ENCODE measurements at places on chromosomes 5 and 9. TPM values are rescaled to one million over a fixed set of nuclear protein-coding genes. Genes with fewer than 3 reads are reported as not detected.
A peak's percentile ranks its signal among the peaks of the same experiment; 100 is the strongest.

DNA sequence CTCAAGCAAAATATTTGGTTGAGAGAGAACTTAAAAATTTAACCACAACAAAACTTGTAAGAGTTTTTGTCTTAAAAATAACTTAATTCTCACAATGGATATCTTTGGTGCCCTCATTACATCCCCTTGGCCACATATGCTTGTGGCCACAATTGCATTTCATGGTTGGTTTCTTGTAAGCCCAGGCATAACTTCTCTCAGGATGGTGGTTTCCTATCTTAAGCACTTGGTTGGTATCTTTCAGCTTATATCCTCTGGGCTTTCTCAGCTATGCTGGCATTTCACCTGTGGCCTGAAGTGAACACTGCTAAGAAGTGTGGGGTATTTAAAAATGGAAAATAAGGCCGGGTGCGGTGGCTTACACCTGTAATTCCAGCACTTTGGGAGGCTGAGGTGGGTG is 212.4 kb upstream of the MEF2C start:
- no peak for DNase-seq

LCN9 gene
- polyA plus RNA-seq = not detected

DNA sequence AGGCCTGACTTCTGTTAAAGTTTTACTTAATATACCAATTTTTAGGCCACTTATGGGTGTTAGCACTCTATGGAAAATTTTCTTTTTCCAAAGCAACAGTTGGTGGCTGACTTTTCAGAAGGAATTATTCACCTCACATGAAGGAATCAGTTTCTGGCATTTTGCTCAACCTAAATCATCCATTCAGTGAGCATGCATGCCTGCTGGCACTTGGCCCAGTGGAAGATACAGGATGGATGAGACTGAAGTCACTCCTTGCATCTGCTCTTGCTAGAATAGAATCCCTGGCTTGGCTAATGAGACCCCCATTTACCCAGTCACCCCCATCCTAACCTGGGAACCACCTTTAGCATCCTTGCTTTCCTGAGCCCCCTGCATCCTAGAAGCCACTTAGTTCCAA is 131.7 kb downstream of the WDR41 start:
- no peak for DNase-seq

DNA sequence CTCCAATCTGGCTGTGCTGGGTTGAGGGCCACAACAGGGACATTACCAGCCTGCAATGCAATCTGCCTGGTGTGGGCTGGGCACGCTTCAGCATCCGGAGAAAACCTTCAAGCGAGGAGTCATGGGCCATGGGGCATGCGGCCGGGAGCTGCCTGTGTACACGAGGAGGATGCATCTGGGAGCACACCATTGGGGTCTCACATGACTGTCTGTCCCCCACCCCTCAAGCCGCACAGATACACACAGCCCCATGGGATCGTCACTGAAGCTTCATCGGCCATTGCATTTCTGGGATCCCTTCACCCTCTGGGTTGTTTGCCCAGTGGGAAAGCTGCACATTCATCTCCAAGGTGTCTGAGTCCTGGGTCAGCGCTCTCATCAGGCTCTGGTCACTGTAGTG is 9.9 kb downstream of the LCN1 start:
- DNase-seq = no peak

DNA sequence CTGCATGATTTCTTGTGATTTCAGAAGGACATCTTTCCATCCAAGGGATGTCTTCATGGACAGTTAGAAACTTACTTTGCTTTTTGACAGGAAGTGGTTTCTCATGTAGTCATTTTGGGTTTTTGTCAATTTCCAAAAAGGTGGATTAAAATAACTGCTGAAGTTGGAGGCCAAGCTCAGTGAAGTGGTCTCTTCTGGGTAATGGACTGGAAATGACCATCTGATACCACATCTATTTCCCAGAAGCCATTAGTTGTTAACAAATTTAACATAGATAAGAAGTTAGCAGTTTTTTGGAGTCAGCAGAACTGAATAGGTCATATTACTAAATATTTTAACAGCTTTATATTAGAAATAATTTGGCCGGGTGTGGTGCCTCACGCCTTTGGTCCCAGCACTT is 86.2 kb upstream of the MYO10 start:
- no peak for DNase-seq

DNA sequence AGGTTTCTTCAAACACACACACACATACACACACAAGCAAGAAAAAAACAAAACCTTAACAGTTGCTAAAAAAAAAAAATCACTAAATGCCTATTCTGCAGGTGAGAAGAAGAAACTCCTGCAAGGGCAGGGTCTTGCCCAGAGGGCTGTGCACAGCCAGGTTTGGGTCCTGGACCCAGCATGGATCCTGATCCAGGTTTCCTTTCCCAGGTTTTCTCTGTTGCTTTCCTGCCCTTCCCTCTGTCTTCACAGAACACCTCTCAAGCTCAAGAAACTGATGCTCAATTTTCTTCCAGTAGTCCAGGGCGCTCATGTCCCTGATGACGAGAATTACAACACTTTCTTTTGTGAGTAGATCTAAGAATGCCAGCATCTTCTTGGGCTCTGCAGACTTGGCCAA is 136.6 kb downstream of the PAX5 start:
- DNase-seq = no peak

DNA sequence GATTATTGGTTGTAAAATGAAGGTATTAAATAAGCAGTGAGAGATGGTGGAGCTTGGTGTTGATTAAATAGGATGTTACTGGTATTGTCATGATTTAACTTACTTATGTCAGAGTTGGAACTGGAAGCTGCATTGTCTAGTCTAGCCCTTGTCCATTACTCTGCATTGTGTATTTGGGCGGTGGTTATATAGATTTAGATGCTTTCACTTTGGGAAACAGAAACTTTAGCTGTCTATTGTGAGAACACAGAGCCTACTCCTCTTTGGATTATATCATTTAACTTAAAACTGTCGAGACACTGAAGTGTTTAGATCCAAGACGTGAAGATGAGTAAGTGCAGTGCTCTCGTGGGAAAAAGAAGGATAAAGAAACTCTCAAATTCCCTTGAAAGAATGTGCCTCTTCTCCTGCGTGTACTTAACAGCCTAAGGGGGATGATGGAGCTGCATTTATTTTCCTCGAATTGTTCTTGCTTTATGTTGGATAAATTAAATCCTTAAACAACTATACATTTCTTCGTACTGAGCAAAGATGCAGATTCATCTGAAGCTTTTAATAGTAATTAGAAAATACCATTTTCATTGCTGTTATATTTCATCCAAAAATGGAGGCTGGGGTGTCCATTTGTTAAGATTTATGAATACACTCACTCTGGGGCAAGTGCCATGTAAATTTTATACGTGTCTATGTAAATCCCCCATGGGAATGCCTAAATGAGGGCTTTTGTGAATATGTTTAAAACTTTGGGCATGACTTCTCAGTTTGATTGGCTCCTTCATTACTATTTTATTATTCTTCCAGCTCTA is 21.6 kb downstream of the FBXL7 start:
- no peak for DNase-seq

DNA sequence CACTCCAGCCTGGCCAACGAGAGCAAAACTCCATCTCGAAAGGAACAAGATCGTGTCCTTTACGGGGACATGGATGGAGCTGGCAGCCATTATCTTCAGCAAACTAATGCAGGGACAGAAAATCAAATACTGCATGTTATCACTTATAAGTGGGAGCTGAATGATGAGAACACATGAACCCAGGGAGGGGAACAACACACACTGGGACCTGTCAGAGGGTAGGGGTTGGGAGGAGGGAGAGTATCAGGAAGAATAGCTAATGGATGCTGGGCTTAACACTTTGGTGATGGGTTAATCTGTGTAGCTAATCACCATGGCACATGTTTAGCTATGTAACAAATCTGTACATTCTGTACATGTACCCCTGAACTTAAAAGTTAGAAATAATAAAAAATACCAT is 40.9 kb downstream of the NMUR2 start:
- no peak for DNase-seq

GRCh38 chr9:976258-976942 is at the start of gene DMRT3:
Gene DMRT3, plus strand, starts transcription at chr9:976655. Its CDS starts 347 bp downstream, at chr9:977002.
- DNase-seq = peak; percentile 34

GRCh38 chr9:135647884-135648283 is 8.5 kb upstream of the GLT6D1 start:
- no peak for DNase-seq

SOWAHA gene
- 0.30 TPM for polyA plus RNA-seq

DNA sequence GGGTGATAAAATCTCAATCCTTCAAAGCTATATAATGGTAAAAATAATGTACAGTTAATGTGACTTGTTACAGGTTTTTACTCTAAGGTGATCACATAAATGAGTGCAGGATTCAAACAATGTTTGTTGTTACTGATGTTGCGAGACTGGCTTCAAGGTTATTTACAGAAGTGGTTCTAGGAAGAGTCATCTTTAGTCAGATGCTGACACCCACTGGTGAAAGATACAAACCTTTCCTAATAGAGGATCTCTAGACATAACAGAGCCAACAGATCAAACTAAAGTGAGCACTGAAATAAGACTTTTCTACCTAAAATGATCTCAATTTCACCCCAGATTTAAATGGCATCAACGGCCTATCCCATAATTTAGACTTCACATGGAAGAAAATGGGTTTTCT is 20.2 kb downstream of the ARSB start:
- peak; percentile 49 for DNase-seq

- no peak for DNase-seq
These were observed 16.0 kb downstream of the ABITRAM start for GRCh38 chr9:108950168-108950567.

- no peak for DNase-seq
These were observed 466.8 kb upstream of the BRINP1 start for GRCh38 chr9:119836036-119836435.

GRCh38 chr9:133823189-133824105 is 85.3 kb upstream of the SARDH start:
- DNase-seq = no peak

DNA sequence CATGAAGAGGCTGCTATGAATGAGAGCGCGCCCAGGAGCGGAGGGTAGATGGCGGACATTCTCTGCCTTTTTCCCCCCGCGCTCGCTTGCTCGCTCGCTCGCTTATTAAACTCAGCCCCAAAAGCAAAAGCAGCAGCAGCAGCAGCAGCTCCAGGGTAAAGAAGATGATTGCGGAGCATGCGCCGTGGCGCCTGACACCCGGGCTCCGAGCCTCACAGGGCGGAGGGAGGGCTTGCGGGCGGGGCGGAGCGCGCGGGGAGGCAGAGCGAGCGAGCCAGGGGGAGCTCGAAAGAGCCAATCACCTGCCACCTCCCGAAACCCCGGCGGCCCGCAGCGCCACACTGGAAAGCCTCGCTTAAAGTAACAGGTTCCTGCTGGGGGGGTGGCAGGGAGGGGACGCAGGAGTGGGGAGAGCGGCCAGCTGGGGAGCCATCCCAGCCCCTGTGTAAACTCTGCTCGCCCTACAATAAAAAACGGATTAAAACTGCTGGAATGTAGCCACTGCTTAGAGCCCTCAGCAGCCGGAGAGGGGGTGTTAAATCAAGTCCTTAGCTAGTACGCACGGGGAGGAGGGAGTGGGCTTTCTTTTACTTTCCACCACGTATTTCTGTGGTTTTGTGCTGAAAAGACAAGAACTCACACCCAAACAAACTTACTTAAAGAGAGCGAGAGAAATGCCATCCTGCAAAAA is at the start of gene MLLT3:
Gene MLLT3 (minus strand): TSS at position 170 of the 691 bp plus-strand sequence.
- DNase-seq = peak; percentile 96

DNA sequence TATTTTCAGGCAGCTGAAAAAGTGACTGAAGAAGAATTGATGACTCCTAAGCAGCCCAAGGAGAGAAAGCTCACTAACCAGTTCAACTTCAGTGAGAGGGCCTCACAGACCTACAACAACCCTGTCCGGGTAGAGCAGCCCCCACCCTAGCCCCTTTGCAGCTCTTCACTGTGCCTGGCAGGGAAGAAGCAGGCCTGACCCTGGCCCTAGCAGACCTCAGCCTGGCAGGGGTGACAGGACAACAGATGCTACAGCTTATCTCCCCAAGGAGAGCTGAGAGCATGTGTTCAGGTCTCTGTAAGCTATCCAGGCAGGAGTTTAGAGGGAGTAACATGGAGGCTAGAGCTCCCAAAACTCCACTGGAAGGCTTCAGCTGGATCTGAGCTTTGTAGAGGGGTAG is 31.8 kb downstream of the DNAI1 start:
- DNase-seq = peak; percentile 34

TEK gene
- 0.03 TPM for polyA plus RNA-seq

PCDHB14 gene
- polyA plus RNA-seq = 10.6 TPM

- no peak for DNase-seq
These were observed 57.5 kb upstream of the FREM1 start for GRCh38 chr9:14967450-14968321.

GRCh38 chr9:130866474-130866965 is 30.1 kb downstream of the QRFP start:
- peak; percentile 79 for DNase-seq

- DNase-seq = no peak
These were observed 267.3 kb downstream of the MAST4 start for GRCh38 chr5:66863243-66864170.

GAS1 gene
- polyA plus RNA-seq = 38.9 TPM

DNA sequence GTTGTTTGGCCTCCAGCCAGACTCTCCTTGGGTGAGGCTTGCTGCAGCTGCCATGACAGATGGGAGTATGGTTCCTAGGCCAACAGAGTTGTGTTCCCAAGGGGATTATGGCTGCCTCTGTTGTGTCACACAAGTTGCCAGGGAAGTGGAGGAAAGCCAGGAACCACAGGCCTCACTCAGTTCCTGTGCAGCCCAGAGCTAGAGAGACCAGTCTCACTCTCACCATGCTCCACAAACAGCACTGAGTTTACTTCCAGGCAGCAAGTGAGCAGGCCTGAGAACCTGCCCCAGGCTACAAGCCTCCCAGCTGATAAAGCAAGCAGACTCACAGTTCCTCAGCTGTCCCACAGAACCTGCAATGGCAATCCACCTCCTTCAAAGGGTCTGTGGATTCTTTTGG is 273.6 kb upstream of the TAS2R1 start:
- no peak for DNase-seq

COL5A1 gene
- 26.4 TPM for polyA plus RNA-seq

DNA sequence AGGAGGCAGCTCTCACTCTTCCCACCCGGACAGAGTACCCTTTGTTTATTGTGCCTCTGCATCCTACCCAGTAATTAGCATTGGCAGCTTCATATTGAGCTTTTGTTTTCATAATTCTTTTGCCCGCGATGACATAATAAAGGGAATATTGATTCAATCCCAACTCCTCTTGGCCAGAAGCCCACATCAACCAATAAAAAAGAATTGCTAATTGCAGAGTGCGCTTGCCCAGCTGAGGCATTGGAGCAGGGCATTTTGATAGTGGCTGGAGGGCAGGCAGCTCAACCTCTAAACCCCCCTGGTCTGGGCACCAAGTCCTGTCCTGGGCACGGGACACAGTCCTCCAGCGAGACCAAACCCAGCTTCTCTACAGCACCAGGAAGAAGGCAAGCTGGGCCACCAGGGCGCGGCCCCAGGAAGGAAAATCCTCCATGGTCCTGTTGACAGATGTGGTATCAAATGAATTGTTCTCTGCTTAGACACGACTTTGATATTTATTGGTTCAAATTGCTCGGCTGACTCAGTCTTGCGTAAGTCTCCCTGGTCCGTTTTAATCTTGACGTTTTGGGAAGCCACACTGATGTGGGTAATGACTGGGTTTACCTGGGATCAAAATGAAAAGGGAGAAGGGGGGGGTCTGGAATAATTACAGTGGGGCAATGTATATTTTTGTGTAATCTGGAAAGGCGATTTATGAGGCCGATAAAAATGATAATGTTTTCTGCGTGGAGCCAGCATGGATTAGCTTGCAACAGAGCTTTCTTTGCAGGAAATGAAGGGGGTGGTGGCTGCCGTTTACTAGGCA is 220.7 kb upstream of the MSX2 start:
- no peak for DNase-seq

- DNase-seq = no peak
These were observed 15.9 kb downstream of the SRD5A1 start for GRCh38 chr5:6649186-6649585.

GRCh38 chr5:57581222-57581621 is 98.6 kb upstream of the ACTBL2 start:
- DNase-seq = no peak

ANGPTL2 gene
- polyA plus RNA-seq = 12.3 TPM

ASS1 gene
- 0.59 TPM for polyA plus RNA-seq

CLTA gene
- 222 TPM for polyA plus RNA-seq
